Neural crest cell (in vitro differentiated cells): ENCODE measurements at places on chromosomes 3 and 15.
A peak's percentile ranks its signal among the peaks of the same experiment; 100 is the strongest.

- peak; percentile 55 for DNase-seq
Measured at GRCh38 chr3:50264383-50264963, 4.5 kb upstream of the SEMA3B start.

DNA sequence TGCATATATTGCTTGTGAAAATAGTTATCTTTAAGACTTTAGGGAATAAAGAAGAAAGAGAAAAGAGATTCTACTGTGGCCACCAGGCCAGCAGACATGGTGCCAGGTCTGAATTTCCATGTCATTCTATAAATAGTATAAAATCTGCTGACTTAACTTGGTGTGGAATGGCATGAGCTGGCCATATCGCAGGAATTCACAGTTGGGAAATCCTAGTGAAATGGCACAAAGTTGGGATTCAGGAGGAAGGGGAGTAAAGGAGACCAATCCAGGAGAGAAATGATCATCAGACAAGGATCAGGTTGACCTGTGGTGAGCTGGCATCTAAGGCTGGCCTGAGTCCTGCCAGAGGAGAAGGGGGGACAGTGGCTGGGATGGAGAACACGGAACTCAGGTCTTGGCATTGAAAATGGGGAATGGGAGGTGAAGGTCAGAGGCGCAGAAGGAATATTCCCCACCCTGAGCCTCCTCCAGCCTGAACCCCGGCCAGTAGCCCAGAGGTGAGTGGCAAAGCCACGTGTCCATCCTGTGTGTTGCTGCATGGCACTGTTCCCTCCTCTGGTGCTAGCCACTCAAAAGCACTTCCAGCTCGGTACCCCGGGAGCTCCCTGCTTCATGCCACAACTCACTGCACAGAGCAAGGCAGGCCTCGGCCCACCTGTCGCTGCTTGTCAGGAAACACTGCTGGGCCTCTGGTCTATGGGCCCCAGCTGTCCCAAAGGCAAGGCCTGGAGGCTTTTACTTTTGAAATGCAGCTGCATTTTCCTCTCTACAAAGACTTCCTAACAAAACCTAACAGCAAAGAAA lies 51.4 kb downstream of the SSUH2 start:
- DNase-seq = no peak

GRCh38 chr3:66227915-66228314 lies 7.1 kb downstream of the SLC25A26 start:
- no peak for DNase-seq

DNA sequence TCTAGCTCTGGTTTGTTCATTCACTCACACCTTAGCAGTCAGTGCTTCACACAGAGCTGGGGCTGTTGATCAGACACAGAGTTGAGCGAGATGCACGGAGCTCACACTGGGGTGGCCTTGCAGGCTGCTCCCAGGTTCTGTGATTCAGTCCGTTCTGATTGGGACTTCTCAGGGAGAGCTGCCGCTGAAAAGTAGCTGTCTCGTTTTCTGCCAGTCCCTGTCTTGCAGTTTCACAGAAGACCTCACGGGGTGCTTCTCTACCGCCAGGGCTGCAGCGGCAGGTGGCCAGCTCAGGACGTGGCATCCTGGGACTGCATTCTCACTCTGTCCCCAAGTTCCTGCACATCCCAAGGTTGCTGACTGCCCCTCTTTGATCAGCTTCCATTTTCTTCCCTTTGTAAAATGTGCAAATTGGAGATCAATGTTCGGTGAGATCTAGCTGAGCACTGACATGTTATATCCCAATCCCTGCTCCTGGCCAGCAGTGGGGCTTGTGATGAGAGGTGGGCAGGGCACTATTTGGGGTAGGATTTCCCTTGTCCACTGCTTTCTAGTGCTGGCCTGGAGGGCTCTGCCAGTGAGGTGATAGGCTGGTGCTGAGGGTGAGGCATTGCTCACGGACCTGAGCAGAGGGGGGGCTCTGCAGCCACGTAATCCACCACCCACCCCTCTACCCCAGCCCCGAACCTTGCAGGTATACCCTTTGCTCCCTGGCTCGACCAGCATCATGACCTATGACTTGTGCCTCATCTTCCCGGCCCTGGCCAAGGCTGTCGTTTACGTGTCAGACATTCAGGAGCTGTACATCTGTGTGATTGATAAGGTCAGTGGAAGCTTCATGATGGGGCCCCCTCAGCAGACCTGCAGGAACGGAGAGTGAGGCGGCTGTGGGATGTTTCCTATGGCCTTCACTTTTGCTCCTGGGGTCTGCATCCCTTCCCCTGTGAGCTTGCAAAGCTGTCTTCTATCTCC lies 5.3 kb upstream of the TXNRD3 start:
- no peak for DNase-seq

DNA sequence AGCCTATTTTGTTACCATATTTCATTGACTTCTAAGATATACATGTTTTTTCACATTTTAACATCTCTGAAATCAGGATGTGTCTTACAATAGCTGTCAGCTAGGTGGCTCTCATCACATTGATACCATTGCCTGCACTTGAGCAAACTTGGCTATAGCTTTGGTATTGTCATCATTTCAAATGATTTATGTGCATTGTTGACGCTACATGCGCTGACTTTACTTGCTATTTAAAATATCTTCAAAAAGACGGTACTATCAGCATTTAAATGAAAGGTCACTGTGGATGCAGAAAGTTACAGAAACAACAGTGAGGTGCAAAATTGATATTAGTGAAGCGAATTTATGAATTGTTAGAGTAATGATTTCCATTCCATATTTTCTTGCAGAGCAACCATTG lies 54.0 kb upstream of the ABHD2 start:
- DNase-seq = no peak

DNA sequence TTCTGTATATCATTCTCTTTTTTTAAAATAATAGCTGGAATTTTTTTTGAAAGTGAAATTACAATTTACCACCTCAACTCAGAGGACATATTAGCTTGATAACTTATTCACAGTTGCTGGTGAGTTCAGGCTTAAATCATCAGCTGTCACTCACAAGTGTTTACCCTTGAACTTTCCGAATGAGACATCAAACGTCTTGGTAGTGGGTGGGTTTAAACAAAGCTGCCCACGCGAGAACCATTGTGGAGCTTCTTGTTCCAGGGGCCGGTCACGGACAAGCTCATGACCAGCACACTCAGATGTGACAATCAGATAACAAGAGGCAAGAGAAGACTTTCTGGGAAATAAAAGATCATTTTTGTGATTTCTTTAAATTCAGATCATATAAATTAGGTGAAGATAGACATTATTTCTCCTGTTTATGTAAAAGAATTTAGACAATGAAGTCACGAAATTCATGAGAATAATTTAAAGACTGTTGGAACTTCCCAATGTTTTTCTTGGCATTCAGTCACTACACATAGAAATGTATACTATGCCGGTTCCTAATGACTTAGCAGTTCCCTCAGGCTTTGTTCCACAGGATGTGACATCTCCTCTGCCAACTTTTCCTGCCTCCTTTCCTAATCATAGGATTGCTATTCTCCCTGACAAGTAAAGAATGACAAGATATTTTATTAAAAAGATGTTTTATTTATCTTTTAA lies 29.3 kb downstream of the BTD start:
- no peak for DNase-seq

GRCh38 chr3:42846685-42847522 lies 28.8 kb downstream of the CYP8B1 start:
- no peak for DNase-seq

DNA sequence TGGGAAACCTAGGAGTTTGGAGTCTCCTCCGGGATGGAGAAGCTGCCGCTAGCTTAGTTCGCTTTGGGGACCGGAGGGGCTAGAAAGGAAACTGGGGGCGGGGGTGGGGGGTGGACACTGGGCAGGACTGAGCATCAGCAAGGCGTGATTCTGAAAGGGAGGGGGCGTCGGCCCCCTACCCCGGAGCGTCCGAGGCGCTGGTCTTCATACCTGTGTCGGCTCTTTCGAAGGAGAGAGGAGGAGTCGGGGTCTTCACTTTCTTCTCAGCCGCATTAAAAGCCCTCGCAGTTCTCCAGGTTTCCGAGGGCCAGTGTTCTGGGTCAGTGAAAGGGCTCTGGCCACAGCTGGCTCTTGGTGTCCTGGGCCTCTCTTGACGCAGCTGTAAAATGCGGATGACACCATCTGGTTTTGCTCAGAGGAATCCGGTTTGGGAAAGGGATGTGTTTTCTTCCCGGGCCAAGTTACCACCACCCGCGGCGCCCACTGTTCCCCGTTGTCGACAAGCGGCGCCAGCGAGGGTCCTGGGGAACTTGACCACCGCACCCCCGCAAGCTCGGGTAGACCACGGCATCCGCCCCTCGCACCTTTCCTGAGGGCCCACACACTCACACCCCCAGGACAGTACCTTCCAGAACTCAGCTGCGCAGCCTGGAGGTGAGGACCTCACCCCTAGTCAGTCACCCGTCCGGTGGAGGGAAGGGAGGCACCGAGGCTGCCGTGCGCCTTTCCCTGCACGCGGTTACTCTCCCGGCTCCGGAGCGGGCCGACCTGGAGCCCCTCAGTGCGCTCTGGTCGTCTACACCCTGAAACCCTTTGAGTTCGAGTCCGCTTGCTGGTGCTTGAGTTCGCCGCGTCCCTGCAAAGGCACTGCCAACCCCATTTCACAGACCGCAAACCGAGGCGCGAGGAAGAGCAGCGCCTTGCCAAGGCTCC lies 660 bp downstream of the CCK start:
- no peak for DNase-seq

- no peak for DNase-seq
Measured at GRCh38 chr15:89888214-89888804, 5.5 kb downstream of the AP3S2 start.

- no peak for DNase-seq
Measured at GRCh38 chr15:85704066-85704465, 90.7 kb downstream of the KLHL25 start.

GRCh38 chr3:155202626-155203025 lies 90.9 kb downstream of the STRIT1 start:
- DNase-seq = no peak

GRCh38 chr3:32431481-32431880 lies 39.8 kb downstream of the CMTM7 start:
- no peak for DNase-seq

DNA sequence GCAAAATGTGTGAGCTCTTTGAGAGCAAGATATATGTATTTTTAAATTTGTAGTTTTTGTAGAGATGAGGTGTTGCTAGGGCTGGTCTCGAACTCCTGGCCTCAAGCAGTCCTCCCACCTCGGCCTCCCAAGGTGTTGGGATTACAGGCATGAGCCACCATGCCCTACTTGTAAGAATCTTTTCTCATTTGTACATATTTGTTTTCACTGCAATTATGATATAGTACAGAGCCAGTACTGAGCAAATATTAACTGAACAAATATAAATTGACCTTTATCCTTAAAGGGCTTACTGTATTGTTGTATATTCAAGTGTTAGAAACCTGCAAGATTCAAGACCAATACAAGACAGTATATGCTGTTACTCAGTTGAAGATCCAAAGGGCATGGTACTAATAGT lies 53.4 kb downstream of the GTF2E1 start:
- no peak for DNase-seq

- DNase-seq = no peak
Measured at GRCh38 chr3:61530355-61530754, 31.0 kb upstream of the PTPRG start.

DNA sequence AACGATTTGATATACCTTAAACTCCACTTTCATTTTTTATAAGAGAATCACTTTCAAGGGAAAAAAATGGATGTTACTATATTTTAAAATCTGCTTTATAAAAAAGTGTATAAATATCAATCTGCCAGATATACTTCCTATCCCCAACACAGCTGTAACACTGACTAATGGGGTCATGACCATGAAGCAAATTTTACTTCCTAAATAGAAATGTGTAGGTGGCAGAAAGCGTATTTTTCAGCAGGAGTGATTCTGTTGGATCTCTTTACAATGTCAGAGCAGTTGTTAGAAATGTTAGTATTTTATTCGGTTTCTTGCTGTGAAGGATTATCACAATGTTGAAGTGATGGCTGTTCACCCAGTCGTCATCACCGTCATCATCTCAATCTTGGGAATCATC lies 5.5 kb upstream of the C15orf40 start:
- no peak for DNase-seq

DNA sequence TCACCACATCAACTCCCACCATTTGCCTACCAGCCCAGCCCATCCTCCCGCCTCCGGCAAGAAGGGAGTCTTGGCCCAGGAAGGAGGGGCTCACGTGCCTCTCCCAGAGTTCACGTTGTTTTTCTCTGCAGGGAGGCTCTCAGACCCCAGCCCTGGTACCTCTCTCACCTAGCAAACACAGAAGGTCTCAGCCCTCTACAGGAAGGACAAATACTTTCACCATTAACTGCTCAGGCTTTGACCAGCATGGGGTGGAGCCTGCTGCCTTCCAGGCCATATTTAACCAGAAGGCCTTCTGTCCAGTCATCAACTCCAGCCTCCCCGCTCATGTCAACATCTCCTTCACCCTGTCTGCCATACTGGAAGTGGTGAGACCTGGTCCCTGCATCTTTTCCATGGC lies 19.0 kb upstream of the HTR3E start:
- DNase-seq = no peak

GRCh38 chr15:48062148-48062872 lies 58.5 kb upstream of the SLC24A5 start:
- DNase-seq = no peak

- no peak for DNase-seq
Measured at GRCh38 chr3:134905647-134905935, 110.5 kb downstream of the EPHB1 start.

GRCh38 chr3:264394-265156 lies 68.0 kb downstream of the CHL1 start:
- DNase-seq = no peak
